ENCODE measurements at places on chromosomes 16 and 17.

DNA sequence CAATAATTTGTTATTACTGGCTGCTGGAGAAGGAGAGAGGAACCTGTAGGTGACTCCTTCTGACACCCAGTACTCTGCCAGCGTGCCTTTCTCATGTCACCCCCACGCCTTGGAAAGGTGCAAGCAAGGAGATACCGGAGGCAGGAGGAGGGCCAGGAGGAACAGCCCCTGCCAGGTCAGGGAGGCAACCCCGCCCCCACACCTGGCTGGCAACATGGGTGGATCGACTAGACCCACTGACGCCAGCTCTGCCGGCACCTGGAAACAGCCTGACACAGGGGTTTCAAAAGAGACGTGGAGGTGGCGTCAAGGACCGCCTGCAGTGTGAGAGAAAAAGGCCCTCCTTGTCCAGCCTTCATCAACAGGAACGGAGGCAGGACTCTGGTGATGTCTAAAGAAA is 62.3 kb downstream of the CYB5B start:
- no peak for DNase-seq

- DNase-seq: no peak
These were observed 16.2 kb upstream of the ALOX15 start for GRCh38 chr17:4657678-4658077.

DNA sequence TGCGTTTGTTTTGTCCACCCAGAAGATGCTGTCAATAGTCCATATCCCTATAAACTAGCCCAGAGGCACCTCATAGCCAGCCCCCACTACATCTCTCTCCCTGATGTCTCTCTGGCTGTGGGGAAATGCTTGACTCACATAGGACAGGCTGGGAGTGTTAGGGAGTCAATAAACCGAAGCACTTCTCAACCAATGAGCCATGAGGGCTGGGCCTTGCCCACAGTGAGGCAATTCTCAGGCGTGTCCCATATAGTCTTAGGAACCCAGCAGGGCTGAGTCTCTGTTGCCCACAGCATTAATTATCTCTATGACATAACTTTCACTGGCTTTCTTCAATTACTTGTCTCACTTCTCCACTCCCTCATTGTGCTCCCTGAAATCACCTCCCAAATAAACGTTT is 387.3 kb upstream of the CDH11 start:
- DNase-seq: no peak

- no peak for DNase-seq
These were observed 18.7 kb upstream of the MC1R start for GRCh38 chr16:89899879-89900481.

GRCh38 chr16:4404247-4404966 is 12.0 kb downstream of the CORO7 start:
- no peak for DNase-seq

DNA sequence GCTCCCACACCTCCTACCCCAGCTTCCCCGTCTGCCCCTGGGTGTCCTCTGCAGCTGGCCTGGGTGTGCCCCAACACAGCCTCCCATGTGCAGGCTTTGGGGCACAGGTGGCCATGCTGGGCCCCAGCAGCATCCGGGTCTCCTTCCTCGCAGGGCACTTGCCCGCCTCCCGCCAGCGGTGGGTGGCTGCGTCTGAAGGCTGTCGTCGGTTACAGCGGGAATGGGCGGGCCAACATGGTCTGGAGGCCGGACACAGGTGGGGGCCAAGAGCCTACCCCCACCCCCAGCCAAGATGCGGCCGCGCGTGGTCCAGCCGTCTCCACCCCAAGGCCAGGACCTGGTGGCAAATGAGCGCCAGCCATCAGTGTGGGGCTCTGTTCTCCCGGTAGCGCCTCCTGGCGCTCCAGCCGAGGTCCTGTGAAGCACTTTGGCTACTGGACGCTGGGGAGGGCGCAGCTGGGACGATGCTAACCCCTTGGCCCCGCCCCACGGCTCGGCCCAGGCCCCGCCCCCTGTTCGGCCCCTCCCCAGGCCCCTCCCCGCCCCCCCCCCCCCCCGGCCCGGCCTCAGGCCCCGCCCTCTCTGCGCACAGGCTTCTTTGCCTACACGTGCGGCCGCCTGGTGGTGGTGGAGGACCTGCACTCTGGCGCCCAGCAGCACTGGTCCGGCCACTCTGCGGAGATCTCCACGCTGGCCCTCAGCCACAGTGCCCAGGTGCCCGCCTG is 7.3 kb upstream of the RHOT2 start:
- peak; percentile 36 for DNase-seq

DNA sequence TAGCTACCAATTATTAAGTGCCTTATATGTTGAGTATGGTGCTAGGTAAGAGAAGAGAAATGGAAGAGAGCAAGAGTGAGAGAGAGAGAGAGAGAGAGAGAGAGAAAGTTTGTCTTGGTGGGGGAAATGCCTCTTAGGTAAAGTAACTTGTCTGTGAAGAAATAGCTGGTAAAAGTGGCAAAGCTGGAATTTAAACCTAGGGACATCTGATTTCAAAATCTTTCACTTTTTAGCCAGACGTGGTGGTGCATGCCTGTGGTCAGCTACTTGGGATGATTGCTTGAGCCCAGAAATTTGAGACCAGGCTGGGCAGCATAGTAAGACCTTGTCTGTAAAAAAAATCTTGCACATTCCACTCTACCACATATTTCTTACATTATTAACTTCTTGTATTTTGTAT is 23.0 kb upstream of the CDR2 start:
- DNase-seq: no peak

- DNase-seq: no peak
These were observed 29.7 kb downstream of the FANCA start for GRCh38 chr16:89786474-89787364.

GRCh38 chr17:76248013-76248782 is 7.9 kb upstream of the RNF157 start:
- no peak for DNase-seq

DNA sequence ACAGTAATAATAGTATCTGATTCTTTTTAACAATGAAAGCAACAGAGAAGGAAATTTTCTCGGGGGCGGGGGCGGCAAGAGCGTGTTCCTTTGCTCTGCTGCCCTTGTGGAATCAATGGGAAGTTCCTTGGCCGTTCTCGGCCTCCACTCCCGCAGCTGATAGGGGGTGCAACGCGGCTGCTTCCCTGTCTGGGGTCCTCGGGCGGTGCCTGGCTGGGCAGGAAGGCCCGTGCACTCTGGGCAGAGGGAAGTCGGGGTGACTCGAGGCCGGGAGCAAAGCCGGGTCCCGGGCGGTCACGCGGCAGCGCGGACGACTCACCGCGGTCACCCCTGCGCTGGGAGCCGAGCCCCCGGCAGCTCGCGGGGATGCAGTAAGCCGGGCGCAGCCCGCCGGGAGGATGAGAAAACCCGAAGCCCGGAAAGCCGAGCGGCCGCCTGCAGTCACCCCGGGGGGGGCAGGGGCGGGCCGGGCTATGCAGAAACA is 2.5 kb downstream of the TUBB3 start:
- no peak for DNase-seq

- no peak for DNase-seq
These were observed 17.0 kb upstream of the APRT start for GRCh38 chr16:88828711-88829110.

GRCh38 chr17:57551321-57552079 is 193.6 kb downstream of the CCDC182 start:
- DNase-seq: no peak

DNA sequence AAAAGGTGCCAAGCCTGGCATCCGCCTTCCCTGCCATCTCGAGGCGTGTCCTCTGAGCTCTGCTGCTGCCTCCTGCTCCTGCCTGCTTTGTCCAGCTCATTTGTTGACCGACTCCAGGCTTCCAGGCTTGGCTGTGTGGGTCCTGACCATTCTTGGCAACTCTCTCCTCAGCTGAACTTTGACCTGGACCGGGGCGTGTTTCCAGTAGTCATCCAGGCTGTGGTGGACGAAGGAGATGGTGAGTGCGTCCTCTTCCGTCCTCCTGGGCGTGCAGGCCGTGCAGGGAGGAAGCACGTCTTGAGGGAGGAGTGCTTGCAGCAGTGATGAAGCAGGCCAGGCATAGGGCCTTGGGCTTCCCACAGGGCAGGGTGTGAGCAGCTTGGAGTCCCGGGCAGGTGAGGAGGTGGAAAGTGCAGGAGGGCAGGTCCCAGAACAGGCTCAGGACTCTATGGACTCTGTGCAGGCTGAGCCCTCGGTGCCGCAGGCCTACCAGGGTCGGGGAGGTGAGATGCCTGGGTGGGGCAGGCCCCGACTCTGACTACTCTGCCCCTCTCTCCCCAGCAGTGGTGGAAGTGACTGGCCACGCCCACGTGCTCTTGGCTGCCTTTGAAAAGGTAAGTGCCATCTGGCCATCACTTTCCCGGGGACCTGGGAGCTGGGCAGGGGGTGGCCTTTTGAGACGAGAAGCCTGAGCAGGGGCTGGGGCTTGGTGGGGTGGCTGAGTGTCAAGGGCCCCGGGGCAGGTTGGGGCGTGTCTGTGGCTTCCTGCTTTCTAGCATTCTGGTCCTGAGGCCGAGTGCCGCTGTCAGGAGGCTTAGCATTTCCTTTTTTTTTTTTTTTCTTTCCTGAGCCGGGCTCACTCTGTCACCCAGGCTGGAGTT is 28.6 kb upstream of the NUDT16L1 start:
- DNase-seq: no peak

GRCh38 chr16:49631187-49632041 is 224.5 kb downstream of the ZNF423 start:
- DNase-seq: peak; percentile 29

DNA sequence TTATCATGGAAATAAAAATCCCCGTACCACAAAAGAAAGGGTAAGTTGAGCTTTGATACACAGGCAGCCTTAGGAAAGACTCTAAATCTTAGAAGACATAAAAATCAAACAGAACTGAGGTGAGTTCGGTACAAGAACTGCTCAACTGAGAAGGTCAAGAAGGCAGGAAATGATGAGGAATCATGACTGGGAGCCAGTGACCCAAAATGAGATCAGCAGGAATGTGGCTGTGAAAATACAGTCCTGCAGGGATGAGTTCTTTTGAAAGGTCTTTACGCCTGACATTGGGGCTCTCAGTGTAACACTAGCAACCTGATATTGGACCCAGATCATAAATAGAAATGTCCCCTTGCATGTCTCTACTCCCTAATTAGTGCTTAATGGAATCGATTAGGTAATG is 56.3 kb upstream of the CDH11 start:
- DNase-seq: no peak

DNA sequence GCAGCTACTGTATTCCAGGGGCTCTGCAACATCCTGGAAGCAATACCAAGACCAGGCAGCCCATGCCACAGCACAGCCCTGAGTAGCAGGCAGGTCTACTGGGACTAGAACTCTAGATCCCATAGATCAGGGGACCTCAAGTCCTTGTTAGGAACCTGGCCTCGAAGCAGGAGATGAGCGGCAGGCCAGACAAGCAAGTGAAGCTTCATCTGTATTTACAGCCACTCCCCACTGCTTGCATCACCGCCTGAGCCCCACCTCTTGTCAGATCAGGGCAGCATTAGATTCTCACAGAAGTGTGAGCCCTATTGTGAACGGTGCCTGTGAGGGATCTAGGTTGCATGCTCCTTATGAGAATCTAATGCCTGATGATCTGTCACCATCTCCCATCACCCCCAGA is 295.7 kb upstream of the TNRC6C start:
- DNase-seq: no peak
